Stimulated activated CD8-positive, alpha-beta memory T cell treated with anti-CD3 and anti-CD28 coated beads, Interleukin-15, amount 100 ng/mL, for 48 hours (primary cell): ENCODE measurements at places on chromosomes 2 and 18.
A peak's percentile ranks its signal among the peaks of the same experiment; 100 is the strongest.

GRCh38 chr2:52933878-52934277 is 833.7 kb upstream of the CHAC2 start:
- no peak for DNase-seq

- no peak for DNase-seq
Measured at GRCh38 chr18:6404834-6405233, 9.9 kb downstream of the L3MBTL4 start.

GRCh38 chr18:24368749-24369148 is 28.9 kb downstream of the OSBPL1A start:
- DNase-seq = peak; percentile 23

DNA sequence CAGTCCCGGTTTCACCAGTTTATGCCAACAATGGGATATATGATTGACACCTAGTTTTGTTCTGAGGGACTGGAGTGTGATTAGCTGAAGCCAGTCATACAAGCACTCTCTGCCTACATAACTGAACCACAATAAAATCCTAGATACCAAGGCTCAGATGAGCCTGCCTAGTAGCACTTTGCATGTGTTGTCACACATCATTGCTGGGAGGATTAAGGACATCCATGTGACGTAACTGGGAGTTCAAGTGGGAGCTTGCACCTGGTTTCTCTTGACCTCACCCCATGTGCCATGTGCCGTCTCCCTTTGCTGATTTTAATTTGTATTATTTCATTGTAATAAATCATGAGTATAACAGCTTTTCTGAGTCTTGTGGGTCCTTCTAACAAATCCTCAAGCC is 90.3 kb downstream of the TMEM163 start:
- no peak for DNase-seq

GRCh38 chr2:225030203-225030602 is 12.1 kb downstream of the DOCK10 start:
- peak; percentile 33 for DNase-seq

- DNase-seq = no peak
Measured at GRCh38 chr18:37483984-37484819, 81.4 kb downstream of the CELF4 start.

DNA sequence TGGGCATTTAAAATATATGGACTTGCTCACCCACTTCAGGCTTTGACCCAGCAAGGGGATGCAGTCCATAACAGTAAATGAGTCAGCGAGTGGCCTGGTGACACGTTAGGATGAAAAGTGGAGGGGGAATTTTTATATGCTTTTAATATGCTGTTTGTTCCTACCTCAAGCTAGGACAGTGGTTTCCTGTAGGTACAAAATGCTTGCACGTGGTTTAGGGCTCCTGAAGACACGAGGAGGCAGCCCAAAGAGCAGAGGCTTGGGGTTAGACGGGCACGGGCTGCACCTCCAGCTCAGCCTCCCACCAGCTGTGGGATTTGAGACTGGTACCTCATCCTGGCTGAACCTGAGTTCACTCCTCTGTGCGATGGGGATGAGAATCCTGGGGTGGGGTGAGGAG is 306.2 kb upstream of the CXCR4 start:
- DNase-seq = no peak

- no peak for DNase-seq
Measured at GRCh38 chr18:43310239-43310638, 32.9 kb upstream of the SYT4 start.

DNA sequence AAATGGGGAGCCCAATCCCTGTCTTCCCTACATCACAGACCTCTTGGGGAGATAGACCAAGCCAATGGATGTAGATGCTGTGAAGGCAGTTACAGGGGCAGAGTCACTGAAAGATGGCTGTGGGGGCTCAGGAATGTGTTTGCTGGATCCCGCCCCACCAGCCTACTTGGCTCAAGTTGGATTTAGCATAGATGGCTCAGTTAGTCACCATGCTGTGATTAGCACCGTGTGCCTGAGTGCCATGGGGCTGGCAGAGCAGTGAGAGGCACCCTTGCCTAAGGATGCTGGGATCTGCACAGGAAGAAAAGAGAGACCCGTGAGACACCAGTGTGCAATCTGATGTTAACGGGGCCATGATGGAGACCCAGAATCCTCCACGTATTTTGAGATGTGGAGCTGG is 228.3 kb downstream of the DYSF start:
- DNase-seq = no peak

DNA sequence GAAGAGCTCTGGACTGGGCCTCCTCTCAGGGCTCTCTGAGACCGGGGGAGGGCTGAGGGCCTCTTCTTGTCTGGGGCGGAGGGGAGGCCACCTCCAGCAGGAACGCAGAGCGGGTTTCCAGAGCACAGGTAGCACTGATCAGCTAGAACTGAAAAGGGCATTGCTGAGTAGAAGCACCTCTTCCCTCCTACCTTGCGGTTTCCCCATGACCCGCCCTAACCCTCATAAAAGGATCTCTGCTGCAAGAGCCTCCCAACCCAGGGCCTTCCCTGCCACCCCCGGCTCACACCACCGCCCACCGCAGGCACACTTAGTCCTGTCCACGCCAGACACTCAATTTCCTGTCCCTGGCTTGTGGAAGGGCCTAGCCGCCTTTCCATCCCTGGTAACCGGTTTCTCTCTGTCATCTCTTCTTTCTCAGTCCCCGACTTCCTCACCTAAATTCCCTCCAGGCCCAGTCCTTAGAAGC is 966 bp downstream of the ADCY3 start:
- DNase-seq = peak; percentile 66

GRCh38 chr2:10161961-10162441 is 39.5 kb downstream of the RRM2 start:
- DNase-seq = no peak

DNA sequence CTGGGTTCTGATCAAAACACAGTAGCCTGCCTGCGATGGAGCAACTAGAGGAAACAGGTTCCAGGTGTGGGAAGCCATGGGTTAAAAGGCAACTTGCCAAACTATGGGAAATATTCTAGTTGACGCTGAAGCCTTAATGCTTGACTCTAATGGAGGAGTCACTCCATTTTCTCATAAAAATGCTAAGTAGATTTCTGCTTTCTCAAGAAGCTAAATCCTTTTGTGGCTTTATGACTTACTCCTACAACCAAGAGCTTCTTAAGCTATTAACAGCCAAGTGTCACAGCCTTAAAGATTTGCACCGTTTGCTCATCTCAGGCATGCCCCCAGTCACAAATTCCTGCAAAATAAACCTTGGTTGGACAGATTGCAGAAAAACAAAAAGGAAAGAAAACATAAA is 25.2 kb downstream of the ANKRD44 start:
- DNase-seq = no peak

GRCh38 chr2:108640731-108641130 is 78.6 kb upstream of the RANBP2 start:
- no peak for DNase-seq

DNA sequence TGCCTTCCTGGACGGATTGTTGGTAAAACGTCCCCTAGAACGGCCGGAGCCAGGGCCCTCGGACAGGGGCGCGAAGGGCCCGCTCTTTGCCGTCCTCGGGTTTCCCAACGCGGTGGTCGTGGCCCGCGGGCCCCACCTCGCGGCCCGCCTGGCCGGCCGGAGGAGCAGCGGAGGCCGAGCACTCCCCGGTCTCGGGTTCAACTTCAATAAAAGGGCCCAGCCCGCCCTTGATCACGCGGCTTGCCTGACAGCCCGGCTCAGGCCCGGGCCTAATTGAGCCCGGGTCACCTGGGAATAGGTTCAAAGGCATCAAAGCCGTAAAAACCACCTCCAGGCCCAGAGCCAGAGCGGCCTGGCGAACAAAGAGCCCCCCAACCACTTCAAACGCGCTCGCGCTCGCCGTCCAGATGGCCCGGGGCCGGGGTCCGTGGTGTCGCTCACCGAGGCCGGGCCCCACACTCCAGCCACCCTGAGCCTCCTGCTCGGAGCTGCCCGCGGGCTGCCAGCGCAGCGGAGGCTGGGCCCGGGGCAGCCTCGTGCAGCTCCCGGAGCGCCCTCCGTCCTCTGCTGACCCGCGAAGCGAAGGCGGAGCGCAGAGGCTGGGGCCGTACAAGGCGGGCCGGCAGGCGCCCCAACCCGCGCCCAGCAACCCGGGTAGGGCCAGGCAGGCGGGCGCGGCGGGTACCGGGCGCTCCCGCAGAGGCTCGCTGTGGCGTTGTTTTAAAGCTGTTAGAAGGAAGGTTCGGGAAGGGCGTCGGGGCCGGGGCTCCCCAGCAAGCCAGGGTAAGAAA is 1.1 kb upstream of the TWIST2 start:
- no peak for DNase-seq

DNA sequence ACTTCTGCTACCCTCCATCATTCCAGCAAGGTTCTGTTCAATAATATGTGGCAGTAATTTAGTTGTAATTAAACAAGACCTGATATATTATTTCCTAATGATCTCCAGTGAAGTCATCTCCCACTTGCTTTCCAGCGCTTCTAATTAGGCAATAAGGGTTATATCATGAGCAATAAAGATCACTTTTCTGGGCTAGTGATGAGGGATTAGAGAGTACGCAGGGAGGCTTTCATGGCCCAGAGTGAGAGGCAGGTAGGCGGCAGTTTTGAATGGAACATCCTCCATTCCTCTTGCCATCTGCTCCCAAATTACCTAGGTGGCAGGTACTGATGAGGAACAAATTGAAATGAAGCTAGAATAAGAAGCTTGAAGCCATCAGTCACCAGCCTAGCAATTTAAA is 358.1 kb upstream of the SYT4 start:
- DNase-seq = no peak

DNA sequence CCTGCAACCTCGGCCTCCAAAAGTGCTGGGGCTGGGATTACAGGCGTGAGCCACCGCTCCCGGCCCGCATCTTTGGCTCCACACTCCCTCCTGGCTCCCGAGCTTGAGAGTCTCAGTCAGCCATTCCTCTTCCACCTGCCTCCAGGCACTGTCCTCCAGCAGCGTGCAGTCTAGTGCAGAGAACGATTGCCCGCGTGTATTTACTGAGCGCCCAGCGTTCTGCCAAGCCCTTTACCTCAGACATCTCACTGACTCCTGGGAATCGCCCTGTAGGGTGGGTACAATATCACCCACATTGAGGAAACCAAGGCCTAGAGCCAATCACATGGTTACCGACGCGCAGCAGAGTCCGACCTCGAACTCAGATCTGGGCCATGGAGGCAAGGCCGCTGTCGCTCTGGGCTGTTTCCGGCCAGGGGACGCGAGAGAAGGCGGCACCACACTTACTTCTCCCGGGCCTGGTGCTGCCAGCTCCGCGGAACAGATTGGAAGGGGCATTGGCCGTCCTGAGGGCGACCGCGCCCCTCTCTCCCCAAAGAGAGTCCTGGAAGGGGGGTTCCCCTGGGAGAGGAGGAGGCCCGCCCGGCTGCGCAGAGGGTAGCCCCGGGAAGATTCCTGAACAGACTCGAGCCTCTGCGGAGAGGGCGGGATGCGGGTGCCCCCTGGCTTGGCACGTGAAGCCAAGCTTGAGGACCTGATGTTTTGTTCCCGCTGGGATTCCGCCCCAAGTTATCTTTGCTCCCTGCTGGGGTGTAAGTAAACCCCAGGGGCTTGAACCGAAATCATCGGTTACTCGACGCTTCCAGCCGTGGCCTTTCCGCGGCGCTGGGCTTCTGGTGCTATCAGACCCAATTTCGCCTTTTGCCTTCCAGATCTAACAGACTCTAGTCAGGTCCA is 5.2 kb upstream of the DLX2 start:
- DNase-seq = no peak

DNA sequence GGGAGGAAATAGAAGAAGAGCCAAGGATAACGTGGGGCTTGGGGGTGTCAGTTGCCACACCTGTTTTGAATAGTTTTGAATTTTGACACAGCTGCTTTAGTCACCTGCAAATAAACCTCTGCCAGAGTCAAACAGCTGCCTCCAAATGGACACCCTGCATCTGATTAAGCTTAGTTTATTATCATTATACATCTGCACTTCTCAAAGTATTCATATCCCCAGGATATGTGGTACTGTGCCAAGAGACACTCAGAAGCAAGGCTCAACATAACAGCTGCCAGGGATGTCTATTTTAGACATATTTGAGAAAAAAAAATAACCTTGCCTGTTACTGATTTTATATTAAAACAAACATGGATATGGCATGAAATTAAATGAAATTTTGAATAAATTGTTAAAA is 122.5 kb upstream of the WDR75 start:
- DNase-seq = no peak

- DNase-seq = no peak
Measured at GRCh38 chr2:117958186-117958585, 55.7 kb downstream of the CCDC93 start.

DNA sequence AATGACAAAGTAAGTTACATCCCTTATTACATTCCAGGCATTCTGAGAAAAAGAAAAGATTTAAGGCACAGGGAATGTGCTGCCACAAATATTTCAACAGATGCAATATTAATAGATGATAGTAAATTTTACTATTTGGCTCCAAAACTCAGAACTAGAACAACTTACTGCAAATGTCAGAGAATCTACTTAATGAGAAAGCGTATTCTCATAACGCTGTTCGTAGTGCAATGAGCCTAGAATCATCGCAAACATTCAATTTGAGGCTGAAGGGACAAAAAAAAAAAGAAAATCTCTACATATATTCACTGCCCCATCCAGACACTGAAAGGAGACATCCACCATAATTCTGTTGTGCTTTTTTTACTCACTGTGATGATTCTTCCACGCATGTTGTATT is 272.1 kb upstream of the DOK6 start:
- DNase-seq = no peak

- peak; percentile 46 for DNase-seq
Measured at GRCh38 chr2:7773362-7774360, 856.4 kb downstream of the RNF144A start.

DNA sequence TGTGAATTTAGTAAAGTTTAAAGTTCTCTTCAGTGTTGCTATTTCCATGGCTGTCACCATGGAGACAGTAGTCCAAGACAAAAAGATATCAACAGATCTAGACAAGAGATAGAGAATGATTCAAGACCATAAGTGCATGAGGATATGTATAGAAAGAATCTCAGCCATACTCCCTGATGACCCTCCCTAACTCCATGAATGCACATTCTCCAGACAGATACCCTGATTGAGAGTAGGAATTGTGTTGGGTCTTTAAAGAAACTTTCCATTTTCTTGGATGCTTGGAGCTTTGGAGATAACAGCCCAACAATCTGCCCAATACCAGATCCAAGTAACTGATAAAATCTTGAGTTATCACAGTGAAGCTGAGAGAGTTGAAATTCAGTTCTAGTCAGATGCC is 1601.2 kb upstream of the CELF4 start:
- no peak for DNase-seq

- peak; percentile 38 for DNase-seq
Measured at GRCh38 chr2:171319164-171319810, 114.5 kb downstream of the METTL8 start.

DNA sequence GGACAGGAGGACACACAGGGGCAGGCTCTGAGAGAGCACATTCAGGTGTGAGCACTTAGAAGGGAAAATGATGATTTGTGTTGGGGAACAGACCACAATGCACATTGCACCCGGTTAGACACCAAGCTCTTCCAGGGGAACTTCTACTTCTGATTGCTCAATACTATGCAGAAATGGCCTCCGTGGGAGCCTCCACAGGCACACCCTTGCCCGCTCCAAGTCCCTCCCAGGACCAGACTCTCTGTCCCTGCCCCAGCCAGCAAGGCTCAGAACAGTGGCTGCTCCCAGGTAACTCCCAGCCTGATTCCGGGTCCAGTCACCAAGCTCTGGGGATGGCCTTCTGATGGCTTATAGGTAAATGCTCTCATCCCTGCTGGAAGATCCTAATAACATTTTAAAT is 56.2 kb downstream of the BCL2L11 start:
- DNase-seq = no peak

- no peak for DNase-seq
Measured at GRCh38 chr18:5779922-5780321, 115.4 kb downstream of the TMEM200C start.
